ENCODE measurements at places on chromosomes 11 and 22. TPM values are rescaled to one million over a fixed set of nuclear protein-coding genes. Genes with fewer than 3 reads are reported as not detected.

GRK2 gene
- polyA plus RNA-seq: 45.9 TPM

TRPC6 gene
- polyA plus RNA-seq: 12.2 TPM

HOATZ gene
- polyA plus RNA-seq: not detected

CALCA gene
- not detected for polyA plus RNA-seq

KRTAP5-10 gene
- not detected for polyA plus RNA-seq

OR52H1 gene
- polyA plus RNA-seq: not detected

FREY1 gene
- polyA plus RNA-seq: 0.43 TPM

OSM gene
- polyA plus RNA-seq: 0.08 TPM

GRCh38 chr22:29732883-29733282, 13.1 kb downstream of the CABP7 start:
- no peak for DNase-seq

DNA sequence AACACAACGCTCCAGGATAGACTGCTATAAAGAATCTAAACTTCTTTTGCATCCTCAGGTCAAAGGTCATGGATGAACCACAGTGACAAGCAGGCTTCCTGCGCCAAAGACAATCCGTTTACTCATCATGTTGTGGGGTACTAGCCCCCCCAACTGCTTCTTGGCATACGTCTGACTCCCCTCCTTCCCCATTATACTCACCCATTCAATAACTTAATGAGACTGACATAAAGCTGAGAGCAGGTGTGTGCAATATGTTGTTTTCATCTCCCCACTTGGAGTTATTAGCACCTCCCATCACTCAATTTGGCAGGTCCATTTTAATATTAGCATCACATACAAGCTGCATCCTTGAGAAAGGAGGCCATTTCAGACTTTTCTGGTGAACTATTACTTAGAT, 157.1 kb downstream of the CADM1 start:
- no peak for DNase-seq

- no peak for DNase-seq
These were observed 218.0 kb downstream of the ST3GAL4 start for GRCh38 chr11:126573325-126573978.

DNA sequence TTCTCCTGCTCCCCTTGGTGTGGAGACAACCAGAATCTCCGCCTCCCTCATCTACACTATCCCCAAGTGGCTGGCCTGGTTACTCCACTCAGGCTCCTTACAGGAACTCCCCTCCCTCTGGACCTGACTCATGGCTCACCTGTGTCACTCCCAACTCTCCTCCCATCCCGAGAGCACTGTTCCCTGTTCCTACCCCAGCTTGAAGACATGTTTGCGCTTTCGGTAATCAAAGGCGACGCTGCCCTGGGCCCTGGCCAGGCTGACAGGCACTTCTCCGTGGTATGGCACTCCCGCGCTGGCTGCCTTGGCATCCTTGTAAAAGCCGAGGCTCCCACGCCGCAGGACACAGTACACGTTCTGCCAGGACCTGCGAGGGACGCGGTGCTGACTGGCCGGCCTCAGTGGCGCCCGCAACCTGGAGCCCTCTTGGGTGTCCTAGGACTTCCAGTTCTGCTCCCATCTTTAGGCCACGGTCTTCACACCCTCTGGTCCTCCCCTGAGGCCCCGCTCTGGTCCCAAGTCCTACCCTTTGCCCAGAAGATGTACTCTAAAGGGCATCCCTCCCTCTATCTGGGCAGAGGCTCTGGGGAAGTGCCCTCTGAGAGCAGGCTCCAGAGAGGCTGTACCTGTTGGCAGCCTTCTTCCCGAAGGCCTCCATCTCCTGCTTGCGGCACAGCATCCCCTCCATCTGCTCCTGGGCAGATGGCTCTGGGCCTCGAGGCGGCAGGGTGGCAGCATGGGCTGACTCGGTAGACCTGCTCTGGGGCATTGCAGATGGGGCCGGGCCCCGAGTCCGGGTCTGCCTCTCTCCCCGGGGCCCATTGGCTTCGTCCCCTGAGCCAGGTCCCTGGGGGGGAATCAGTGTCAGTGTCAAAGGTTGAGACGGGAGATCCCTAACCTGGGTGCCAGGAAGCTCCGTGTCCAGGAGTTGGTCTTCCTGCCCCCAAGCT, 9.4 kb upstream of the RBM4B start:
- DNase-seq: no peak

DNA sequence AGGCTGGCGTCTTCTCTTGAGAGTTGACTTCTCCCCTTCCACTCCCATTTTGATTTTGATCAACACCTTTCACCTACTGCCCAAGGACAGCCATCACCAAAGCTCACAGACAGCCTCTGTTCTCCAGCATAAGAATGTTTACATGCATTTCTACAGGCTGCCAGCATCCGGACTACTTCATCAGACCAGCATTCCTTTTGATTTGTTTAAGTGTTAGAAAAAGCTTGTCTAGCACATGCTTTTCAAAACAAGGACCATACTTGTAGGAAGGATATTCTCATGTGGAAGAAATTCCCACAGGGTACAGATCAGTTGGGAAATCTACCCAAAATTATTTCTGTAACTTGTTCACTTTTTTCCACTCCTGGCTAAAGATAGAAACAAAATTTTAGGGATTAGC, 6.2 kb upstream of the KCNA4 start:
- no peak for DNase-seq

GRCh38 chr11:63337070-63337469, 32.5 kb upstream of the SLC22A9 start:
- DNase-seq: no peak
